Naive thymus-derived CD4-positive, alpha-beta T cell (primary cell): ENCODE measurements at places on chromosomes 13 and 19. TPM values are rescaled to one million over a fixed set of nuclear protein-coding genes. Genes with fewer than 3 reads are reported as not detected.
A peak's percentile ranks its signal among the peaks of the same experiment; 100 is the strongest.

DNA sequence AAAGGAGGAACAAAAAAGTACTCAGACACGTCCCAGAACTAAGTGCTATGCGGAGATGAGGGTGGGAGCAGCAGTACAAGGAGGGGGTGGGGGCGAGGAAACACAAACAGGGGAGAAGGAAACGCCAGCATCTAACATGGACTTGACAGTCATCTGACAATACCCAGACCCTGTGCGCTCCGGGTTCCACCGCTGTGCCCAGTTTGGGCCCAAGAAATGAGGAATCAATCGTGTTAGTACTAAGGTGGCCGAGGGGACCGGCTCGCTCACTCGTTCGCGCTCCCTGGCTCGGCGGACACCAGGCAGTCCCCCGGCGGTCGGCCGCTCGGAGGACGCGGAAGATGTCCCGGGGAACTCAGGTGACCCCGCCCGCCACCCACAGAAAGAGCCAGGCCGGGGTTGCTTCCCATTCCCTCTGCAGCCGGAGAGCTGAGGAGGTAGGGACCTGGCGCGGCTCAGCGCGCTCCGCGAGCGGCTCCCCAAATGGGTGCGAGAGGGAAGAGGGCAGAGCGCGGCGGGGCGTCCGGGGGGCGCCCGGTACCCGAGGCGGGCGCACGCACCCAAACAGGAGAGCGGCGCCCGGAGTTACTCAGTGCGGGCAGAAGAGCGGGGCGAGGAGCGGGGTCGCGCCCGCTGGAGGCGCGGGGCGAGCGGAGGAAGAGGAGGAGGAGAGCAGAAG, 616 bp downstream of the TSHZ3 start:
- H3K27ac ChIP-seq: no peak overlapping the region
- peak overlapping the region; percentile 57 for H3K4me3 ChIP-seq
- no peaks in the 10 kb centered on the region for H3K36me3 ChIP-seq
- peaks cover 35% of the 10 kb centered on the region for H3K27me3 ChIP-seq

GRCh38 chr13:112807653-112808376, 118.0 kb downstream of the ATP11A start:
- peaks cover 54% of the 10 kb centered on the region for H3K36me3 ChIP-seq
- no peaks in the 10 kb centered on the region for H3K27me3 ChIP-seq
- no peak overlapping the region for H3K4me3 ChIP-seq
- no peak overlapping the region for H3K27ac ChIP-seq
- DNase-seq: no peak

The ZNF136 gene
- total RNA-seq: 36.8 TPM

The PPM1N gene
- total RNA-seq: 8.5 TPM

- no peak overlapping the region for H3K4me3 ChIP-seq
- H3K4me1 ChIP-seq: no peaks in the 10 kb centered on the region
- DNase-seq: no peak
- no peak overlapping the region for H3K27ac ChIP-seq
- no peaks in the 10 kb centered on the region for H3K27me3 ChIP-seq
Measured at GRCh38 chr13:100234006-100234405, 145.1 kb downstream of the PCCA start.
